ENCODE measurements at places on chromosomes 11 and 22.
A peak's percentile ranks its signal among the peaks of the same experiment; 100 is the strongest.

GRCh38 chr11:79052544-79052943 lies 388.3 kb downstream of the TENM4 start:
- no peak for DNase-seq

- no peak for DNase-seq
Observed at GRCh38 chr11:75853971-75854370, 39.0 kb downstream of the UVRAG start.

GRCh38 chr11:3160252-3161031 lies 4.7 kb downstream of the OSBPL5 start:
- DNase-seq: no peak

DNA sequence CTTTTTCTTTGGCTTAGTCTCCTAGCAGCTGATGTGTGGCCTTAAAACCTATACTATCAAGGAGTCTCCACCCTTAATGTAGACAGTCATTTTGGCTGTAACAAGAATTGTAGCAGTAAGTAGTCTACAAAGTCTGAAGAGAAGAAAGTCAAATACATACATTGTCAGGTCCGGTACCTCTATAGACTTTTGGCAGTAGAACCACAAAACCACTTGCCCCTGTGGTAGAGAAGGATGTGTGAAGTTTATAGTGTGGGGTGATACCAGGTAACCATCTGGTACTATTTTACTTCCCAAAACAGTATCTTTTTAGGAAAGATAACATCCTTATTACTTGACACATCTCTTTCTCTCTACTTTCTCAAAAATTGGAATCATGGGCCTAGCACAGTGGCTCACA lies 15.1 kb downstream of the ATG13 start:
- DNase-seq: no peak

DNA sequence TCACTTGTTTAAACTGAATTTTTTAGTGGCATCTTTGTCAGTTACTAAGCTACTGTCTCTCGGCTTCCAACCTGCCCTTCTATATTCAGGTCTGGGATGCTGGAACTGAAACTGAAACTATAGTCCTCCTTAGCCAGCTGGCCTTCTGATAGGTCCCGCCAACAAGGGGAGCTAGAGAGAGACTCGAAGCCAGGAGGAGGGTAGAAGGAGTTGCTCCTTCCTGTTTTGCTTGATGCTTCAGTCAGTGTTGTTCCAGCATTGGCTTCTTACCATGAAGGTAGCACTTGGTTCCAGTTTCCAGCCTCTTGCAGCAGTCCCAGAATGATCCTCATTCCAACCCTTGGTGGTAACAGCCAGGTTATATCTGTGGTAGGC lies 32.9 kb upstream of the HORMAD2 start:
- no peak for DNase-seq

- peak; percentile 49 for DNase-seq
Observed at GRCh38 chr22:45318558-45319323, 9.0 kb downstream of the FAM118A start.

GRCh38 chr22:49660794-49661781 lies 166.6 kb downstream of the BRD1 start:
- DNase-seq: no peak

DNA sequence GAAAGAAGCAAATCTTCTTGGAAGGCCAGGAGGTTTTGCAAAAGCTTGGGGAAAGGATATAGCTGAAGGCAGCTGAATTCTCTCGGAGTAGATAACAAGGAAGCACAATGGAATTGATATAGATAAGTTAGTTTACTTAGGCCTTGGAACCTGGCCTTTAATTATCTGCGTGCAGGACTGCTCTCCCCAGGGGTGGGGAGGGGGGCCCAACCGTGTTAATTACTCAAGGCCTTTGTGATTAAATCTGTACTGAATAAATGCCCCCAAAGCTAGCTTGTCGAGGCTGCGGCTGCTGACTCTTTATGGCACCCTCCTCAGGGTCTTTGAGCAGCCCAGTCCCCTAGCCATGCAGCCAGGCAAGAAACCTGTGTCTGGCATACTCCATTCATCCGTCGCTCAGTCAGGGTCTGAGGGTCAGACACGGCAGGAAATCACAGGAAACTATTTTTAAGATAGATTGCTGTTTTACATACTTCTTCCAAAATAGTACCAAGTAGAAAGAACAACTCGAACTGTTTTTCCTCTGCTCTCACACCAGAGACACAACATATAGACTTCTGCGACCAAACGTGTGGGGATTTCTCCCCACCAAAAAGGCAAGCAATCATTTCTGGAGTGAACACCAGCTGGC lies 36.5 kb downstream of the MS4A2 start:
- no peak for DNase-seq

- no peak for DNase-seq
Observed at GRCh38 chr22:27435844-27436576, 365.5 kb downstream of the MN1 start.

- no peak for DNase-seq
Observed at GRCh38 chr22:27537501-27537900, 264.1 kb downstream of the MN1 start.

- no peak for DNase-seq
Observed at GRCh38 chr11:66879999-66880398, 23.1 kb downstream of the LRFN4 start.

DNA sequence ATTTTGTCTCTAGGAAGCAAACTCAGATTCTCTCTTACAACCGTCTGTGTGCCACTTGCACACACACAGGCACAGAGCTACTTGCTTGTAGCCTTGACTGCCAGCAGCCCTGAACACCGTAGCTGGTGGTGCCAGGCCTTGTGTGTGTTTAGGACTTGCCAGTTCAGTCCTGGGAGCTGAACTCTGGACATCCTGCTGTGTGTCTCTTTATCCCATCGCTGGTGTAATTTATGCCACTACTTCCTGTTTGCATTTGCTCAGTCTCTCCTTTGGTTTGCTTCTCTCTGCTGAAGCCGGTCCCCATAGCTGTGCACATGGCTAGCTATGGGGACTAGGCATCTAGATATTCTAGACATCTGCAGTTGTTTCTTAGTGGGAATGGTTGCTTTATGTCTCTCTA lies 24.0 kb downstream of the MARK2 start:
- DNase-seq: no peak

DNA sequence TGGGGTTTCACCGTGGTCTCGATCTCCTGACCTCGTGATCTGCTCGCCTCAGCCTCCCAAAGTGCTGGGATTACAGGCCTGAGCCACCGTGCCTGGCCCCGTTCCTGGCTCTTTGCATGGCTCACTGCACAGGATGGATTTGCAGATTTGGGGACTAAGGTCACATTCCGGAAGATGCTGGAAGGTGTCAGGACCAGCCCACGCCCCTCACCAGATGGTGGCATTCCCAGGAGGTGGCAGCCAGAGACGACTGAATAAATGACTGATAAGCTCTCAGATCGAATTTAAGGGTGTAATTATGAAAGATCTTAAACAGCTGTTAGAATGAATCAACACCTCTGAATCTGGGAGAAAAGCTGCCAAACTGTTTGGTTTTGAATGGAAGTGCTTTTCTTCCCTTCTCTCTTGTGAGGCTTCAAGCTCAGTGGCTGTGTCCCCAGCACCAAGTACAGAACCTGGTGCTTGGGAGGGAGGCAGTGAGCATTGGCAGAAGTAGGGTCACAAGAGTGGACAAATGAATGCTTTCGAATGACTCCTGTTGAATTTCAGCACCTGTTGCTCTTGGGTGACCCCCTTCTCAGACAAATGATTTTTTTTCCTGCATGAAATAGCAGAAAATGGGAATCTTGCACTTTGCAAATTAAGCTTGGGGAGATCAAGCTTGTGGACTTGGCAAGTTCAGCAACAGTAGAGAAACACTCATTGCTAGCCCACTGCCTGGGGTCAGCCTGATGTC lies 69.6 kb downstream of the KIAA1671 start:
- DNase-seq: no peak

- DNase-seq: no peak
Observed at GRCh38 chr22:19680911-19681862, 33.1 kb upstream of the SEPTIN5 start.

DNA sequence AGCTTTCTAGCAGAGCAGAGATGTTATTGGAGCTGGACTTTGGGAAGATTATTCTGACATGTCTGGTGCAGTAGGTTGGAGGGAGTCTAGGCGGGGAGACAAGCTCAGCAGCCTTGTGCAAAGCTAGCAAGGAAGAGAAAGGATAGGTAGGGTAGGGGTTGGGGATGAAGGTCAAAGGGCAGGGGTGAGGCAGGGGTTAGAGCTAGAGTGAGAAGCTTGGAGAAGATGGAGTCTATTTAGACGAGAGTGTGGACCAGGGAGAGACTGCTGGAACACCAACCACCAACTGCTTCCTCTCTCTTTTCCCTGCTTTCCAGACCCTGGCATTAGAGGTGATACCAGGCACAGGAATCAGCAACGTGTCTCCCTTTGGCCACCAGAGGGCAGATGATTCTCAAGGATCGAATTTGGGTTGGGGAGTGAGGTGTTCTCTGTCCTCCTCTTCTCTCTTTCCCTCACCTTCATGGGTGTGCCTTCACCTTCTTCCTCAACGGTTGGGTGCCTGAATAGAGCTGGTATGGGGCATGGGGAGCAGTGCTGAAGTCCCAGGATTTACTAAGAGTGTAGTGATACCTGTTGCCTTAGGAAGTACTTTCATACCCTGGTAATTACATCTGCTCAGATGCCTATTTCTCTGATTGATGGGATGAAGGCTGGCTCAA lies 1.8 kb upstream of the MARK2 start:
- peak; percentile 63 for DNase-seq

DNA sequence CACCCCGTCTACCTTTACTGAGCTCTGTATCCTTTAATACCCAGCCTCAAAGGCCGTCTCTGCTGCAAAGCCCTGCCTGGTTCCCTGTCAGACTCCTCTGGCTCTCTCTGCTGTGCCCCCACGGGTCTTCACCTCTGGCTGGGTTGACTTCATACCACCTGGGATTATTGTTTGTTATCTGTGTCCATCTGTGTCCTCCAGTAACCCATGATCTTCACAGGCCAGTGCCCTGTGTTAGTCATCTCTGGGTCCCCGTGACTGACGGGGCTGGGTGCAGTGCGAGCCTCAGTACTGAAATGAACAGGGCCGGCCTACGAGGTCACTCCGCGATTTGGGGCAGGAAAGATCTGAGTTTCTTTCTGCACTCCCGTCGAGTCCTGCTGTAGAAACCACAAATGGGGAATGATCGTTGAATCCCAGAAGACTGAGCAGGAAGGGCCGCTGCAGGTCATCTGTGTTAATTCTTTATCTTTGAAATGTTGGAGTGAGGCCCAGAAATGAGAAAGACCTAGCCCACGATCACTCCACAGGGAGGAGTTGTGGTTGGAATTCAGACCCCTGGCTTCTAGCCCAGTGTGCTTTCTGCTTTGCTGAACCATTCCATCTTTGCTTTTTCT lies 12.3 kb upstream of the TUB start:
- no peak for DNase-seq

GRCh38 chr22:39410264-39410663 lies 10.7 kb downstream of the TAB1 start:
- DNase-seq: no peak

DNA sequence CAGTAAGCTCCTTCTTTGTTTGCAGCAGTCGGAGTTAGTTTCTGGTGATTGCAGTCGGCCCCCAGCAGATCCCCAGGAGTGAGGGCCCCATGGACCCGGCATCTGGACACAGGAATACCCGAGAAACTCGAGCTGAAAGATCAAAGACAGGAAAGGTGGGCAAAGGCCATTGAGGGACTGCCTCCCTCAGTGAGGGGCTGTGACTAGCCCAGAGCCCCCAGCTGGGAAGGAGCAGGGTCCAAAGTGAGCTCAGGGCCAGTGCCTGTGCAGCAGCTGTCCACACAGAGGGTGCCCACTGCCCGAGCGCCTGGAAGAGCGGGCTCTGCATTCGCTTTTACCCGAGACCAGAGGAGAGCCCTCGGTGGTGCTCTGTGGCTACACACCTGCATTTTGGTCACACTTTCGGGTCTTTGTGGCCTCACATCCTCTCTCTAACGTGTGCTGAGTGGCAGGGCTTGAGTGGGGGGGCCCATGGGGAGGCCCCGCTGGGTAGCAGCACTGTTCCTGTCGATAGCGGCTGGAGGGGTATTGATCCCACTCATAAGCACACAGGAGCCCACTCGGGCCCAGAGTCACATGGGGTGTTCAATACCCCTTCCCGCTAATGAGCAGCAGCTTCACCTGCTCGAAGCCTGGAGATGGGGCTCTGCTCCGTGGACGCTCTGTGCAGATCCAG lies 532.9 kb downstream of the TBC1D22A start:
- no peak for DNase-seq

GRCh38 chr11:64014356-64014755 lies 21.4 kb upstream of the FLRT1 start:
- no peak for DNase-seq

DNA sequence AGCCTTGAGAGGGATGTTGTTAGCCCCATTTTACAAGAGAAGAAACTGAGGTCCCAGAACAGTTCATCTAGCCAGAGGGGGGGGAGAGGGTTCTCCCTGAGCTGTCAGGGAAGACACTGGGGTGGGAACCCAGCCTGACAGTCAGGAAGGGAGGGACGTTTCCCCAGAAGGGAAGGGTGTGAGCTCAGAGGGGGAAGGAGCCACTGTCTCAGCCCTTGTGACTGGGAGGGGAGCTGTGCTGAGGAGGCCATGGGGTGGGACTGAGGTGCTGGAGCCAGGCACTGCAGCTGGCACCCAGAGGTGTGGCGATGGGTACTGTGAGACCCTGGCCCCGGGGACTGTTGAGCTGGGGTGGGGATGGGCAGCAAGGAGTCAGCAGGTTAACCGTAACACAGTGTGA lies 35.7 kb downstream of the DAGLA start:
- DNase-seq: no peak

- DNase-seq: no peak
Observed at GRCh38 chr11:72737336-72737735, 14.9 kb downstream of the ARAP1 start.

GRCh38 chr11:19808076-19808911 lies 95.7 kb downstream of the NAV2 start:
- no peak for DNase-seq

- DNase-seq: no peak
Observed at GRCh38 chr11:119315131-119316015, 1.6 kb downstream of the MCAM start.

GRCh38 chr11:11313902-11314692 lies 39.0 kb downstream of the CSNK2A3 start:
- no peak for DNase-seq

DNA sequence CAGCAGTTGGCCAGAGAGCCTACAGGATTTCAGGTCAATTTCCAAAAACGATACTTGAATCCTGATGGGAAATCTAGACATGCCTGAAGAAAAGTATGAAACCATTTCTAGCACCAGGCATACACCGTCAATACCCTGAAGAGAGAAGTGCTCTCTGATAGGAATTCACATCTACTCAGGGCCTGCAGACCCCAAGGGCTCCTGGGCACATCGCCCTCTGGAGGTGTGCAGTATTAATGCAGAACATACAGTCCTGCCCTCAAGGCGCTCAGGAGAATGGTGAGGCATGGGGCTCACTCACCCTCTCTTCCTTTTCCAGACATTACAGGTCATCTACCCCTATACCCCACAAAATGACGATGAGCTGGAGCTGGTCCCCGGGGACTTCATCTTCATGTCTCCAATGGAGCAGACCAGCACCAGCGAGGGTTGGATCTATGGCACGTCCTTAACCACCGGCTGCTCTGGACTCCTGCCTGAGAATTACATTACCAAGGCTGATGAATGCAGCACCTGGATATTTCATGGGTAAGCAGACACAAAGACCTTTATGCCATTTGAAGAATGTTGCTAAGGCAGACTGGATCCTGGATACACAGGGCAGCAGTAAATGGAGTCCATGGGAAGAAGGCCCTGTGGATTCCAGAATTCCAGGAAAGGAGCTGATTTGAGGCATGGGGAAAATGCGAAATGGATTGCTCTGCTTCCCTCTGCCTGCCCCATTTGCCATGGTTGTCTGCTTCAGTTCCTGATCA lies 49.3 kb upstream of the CRTAM start:
- DNase-seq: no peak
